Fibroblast of skin of right quadriceps (primary cell): ENCODE measurements at places on chromosomes 2 and 18.

DNA sequence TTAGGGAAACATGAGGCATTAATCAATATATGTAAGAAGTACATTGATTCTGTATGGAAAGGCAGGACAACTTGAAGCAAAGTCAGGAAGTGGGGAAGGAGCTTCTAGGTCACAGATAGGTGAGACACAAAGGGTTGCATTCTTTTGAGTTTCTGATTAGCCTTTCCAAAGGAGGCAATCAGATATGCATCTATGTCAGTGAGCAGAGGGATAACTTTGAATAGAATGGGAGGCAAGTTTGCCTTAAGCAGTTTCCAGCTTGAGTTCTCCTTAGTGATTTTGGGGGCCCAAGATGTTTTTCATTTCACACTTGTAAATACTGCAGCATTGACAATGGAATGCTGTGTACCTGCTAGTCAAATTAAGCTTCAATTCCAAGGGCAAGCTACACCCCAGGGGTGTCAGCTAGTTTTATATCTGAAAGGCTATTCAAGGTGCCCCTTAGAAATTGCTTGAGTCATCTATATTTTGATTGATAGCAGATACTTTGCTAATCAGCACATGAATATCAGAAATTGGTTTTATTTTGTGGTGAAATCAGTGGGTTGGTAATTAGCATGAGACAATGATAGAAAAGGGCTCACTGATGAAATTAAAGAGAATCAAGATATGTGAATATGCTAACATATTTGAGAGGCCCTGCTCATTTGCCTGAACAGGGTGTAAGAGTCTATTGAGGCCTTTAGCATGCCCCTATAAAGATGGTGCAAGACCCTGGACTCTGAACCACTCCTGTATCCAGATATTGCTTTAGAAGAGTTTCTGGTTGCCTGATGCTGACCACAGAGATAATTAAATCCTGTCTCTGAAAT, 131.5 kb downstream of the TMEM17 start:
- no peak for DNase-seq

GRCh38 chr2:215137741-215138340, 585 bp downstream of the ABCA12 start:
- peak; percentile 23 for DNase-seq

- no peak for DNase-seq
Measured at GRCh38 chr2:125643128-125643527, 1012.8 kb upstream of the GYPC start.

DNA sequence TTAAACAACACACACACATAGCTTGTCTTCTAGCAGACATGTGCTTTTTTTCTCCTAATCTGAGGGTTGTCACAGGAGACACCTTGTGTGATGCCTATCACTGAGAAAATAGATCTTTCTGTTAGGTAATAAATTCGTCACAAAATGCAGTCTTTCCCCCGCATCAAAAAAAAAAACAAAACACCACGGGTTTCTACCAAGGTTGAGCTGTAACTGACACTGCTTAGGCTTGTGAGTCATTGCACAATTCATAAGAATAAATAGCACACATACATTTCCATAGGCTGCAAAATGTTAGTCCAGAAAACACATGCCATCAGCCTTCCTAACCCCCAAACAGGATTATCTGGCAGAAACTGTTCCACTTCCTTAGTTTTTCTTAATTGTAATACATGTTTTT, 6.5 kb downstream of the TMEM163 start:
- no peak for DNase-seq

GRCh38 chr18:11548396-11548795, 61.0 kb upstream of the SLC35G4 start:
- no peak for DNase-seq

- DNase-seq = no peak
Measured at GRCh38 chr2:27131429-27131828, 3.0 kb downstream of the PREB start.

DNA sequence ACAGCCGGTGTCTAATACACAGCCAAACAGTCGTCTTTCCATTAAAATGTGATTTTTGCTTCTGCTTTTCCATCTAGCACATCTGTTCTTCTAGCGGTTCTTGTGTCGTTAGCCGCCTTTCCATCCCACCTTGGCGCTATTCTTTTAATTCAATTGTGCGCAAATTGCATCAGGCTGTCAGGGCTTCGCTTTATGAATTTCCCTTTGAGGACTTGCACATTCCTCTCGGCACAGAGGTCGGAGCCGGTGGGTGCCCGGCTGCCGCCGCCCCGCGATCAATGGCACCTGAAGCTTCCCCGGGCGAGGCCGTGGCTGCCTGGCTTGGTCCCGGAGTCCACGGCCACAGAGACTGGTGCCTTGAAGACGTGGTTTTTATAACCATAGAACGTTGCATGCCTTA, 33.9 kb upstream of the TSPYL6 start:
- no peak for DNase-seq

DNA sequence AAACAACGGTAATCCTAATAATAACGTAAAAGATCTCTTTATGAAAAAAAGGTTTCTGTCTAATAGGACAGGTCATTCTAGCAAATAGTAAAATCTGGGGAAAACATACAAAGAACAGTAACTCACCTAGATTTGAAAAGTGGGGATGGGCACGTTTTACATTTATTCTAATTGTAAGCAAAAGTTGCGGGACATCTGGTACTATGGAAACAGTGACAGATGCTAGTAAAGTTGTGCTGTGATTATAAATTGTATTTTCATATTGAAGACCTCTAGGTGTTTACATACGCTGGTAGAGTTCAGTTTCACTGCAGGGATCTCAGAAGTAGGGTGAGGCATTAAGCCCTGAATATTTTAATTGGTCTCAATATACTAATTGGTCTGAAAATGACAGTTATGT, 422.5 kb downstream of the DPP10 start:
- DNase-seq = no peak

DNA sequence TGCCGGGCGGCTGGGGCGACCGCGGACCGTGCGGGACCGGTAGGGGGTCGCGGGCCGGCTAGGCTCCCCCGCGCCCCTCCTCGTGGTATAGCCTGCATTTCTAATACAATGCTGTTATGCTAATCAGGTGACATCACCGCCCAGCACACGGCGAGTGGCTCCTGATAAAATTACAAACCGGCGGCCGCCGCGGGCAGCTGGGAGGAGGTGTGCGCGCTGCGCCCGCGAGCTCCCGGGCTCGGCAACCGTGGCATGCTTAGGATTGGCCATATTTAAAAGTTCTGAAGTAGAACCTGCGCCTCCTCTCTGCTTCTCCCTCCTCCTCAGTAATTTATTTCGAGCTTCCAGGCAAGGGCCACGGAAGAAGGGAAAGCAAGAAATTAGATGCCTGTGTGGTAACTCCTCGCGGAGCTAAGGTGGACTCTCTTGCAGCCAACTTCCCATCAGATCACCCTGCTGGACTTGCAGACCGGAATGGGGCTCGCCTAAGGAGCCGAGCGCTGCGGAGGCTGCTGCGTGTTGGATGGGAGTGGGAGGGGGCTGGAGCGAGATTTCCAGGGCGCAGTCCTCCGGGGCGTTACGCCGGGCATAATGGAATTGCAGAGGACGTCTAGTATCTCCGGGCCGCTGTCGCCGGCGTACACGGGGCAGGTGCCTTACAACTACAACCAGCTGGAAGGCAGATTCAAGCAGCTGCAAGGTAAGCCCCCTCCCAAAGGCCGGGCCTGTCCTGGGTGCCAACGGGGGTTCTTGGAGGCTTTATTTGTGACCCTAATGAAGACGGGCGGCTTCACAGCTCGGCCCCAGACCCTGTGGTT, 102.3 kb downstream of the SPTBN1 start:
- peak; percentile 59 for DNase-seq

- DNase-seq = peak; percentile 79
Measured at GRCh38 chr2:1816414-1816911, 72.1 kb upstream of the PXDN start.

DNA sequence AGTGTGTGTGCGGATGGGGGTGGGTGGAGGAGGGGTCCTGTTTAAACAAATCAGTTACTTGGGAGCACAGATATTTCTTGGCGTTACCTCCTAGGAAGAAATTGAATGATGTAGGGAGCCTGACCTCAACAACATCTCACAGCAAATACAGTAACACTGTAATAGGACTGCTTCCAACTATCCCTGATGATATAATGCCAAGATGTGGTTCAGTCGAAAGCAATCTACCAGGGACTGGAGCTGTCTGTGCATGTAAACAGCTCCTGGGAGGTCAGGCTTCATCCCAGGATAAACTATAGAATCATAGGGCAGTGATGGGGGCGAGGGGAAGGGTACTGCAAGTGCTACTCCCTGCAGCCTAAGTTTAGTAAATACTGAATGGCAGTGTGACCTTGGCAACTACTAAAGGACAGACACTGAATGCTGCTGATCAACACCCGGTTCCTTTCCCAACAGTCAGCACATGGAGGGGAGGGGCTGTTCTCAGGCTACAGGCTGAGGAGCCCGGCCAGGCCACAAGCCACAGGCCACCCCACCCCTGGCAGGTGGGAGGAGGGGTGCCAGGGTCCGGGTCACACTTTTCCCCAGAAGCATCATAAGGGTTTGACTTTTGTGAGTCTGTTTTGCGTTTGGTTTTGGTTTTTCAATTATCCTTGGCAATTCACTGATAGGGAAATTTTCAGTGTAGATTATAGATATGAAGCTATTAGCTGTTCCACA, 85.3 kb upstream of the ZNF397 start:
- DNase-seq = no peak

- no peak for DNase-seq
Measured at GRCh38 chr2:33735096-33735495, 136.0 kb upstream of the FAM98A start.
